ENCODE measurements at places on chromosomes 4 and X.

GRCh38 chrX:153769865-153770600 lies 6.0 kb downstream of the PLXNB3 start:
- DNase-seq, result no peak

- peak; percentile 33 for DNase-seq
These were observed 100.1 kb downstream of the REPS2 start for GRCh38 chrX:17046478-17047097.

DNA sequence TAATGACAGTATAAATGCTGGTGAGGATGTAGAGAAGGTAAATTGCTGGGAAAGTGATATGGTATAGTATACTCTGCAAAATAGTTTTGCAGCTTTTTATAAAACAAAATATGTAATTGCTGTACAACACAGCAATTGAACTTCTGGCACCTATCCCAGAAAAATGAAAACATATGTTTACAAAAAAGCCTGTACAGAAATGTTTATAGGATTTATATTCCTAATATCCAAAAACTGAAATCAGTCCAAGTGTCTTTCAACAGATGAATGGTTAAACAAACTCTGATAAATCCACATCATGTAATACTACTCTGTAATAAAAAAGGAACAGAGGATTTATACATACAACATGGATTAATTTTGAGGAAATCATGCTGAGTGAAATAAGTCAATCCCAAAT lies 198.4 kb upstream of the ACTRT1 start:
- DNase-seq, result no peak

GRCh38 chr4:91233164-91233563 lies 1070.6 kb upstream of the GRID2 start:
- no peak for DNase-seq

DNA sequence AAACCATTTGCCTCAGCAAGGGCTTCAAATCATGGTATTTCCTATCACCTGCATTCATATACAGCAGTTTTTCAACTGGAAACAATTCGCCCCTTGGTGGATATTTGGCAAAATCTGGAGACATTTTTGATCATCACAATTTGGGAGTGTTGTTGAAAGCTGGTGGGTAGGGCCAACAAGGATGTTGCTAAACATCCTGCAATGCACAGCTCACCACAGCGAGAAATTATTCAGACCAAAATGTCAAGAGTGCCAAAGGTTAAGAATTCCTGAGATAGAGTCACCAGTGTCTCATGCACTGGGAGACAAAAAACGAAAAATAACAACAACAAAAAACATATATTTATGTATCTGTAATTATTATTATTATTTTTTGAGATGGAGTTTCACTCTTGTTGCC lies 435.2 kb upstream of the CTSO start:
- DNase-seq, result no peak

GRCh38 chrX:149871940-149872339 lies 9.0 kb upstream of the MAGEA8 start:
- DNase-seq, result no peak

GRCh38 chrX:40068048-40068447 lies 29.7 kb downstream of the BCOR start:
- DNase-seq, result no peak

DNA sequence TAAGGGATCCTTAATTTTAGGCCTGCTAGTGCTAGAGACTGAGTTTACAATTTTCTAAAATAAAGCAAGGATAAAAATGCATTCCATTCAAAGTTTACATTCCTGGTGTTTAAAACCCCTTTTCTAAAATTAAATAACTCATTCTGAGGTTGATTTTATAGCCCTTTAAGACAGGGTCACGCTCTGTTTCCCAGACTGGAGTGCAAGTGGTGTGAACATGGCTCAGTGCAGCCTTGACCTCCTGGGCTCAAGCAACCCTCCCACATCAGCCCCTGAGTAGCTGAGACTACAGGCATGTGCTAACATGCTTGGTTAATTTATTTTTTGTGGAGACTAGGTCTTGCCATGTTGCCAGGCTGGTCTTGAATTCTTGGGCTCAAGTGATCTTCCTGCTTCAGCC lies 6.8 kb upstream of the CDKL2 start:
- DNase-seq, result no peak

DNA sequence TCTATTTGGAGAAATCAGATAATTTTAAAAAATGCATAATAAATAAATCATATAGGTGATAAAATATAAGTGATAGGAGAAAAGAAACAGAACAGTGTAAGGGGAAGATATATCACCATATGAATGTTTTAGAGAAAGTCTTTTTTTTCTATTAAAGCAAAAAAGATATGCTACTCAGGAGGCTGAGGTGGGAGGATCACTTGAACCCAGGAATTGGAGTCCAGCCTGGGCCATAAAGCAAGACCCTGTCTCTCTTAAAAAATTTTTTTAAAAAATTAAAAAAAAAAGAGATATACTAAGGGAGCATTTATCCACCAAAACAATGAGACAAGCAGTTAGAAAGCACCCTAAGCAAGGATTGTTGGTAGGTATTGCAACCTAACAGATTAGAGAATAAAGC lies 6.1 kb downstream of the TMEM156 start:
- no peak for DNase-seq

- DNase-seq, result no peak
These were observed 63.7 kb downstream of the SEC24D start for GRCh38 chr4:118772081-118772766.

- DNase-seq, result no peak
These were observed 157.7 kb downstream of the AFAP1 start for GRCh38 chr4:7781993-7782392.

GRCh38 chr4:48594180-48594579 lies 104.1 kb downstream of the ZAR1 start:
- DNase-seq, result no peak

DNA sequence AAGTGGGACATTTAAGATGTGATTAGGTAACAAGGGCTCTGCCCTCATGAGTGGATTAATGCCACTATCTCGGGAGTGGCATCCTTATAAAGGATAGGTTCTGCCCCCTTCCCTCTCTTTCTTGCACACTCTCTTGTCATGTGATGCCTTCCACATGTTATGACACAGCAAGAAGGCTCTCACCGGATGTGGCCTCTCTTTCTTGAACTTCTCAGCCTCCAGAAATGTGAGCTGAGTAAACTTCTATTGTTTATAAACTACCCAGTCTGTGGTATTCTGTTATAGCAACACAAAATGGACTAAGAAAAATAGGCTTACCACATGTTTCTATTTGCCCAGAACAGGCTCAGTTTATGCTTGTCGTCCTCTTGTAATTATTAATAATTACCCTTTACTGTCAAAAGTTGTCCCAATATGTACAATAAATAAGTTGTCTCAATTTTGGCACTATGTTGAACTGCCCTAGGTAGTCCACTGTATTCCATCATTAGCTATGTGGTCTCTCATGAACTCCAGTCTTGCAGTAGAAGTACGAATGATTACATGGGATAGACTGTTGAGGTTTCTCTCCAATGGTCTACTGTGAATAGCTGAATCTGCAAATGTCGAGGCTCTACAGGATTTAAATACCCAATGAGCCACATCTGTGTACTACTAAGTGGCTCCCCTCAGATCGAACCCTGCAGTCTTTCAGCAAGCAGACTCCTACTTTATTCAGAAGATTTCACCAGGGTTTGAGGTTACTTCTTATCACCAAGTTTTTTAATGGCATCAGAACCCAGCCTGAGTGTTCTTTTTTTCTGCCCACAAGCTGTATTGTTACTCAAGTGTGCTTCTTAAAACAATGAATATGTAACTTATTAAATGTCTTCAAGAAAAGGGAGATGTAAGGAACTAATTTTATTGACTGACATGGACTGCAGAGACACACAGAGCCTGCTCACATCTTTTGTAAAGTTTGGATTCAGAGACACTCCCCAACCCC lies 102.0 kb upstream of the LEF1 start:
- DNase-seq, result no peak

DNA sequence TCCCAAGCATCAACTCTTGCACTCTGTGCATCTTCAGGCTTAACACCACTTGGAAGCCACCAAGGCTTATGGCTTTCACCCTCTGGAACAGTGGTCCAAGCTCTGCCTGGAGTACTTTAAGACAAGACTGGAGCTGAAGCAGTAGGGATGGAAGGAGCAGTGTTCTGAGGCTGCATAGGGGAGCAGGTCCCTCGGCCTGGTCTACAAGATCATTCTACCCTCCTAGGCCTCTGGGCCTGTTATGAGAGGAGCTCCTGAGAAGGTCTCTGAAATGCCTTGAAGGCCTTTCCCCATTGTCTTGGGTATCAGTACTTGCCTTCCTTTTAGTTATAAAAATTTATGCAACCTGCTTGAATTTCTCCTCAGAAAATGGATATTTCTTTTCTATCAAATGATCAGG lies 286.7 kb downstream of the CPXCR1 start:
- no peak for DNase-seq

DNA sequence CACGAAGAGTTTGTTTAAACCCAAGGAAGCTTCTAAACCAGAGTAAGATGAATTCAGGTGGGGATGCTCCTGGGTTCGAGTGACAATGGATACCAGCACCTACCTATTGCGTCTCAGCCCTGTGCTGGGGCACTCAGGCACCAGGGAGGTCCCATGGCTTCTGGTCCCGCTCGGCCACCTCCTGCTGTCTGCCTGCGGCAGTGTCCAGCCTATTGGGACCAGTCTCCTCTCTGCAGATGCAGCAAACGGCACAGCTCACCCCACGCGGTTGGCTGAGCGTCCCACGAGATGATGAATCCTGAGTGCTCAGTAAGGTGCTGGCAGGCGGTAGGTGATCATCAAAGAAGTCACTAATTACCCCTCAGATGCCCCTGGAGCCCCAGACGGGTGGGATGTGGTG lies 75.2 kb downstream of the ACOX3 start:
- no peak for DNase-seq

DNA sequence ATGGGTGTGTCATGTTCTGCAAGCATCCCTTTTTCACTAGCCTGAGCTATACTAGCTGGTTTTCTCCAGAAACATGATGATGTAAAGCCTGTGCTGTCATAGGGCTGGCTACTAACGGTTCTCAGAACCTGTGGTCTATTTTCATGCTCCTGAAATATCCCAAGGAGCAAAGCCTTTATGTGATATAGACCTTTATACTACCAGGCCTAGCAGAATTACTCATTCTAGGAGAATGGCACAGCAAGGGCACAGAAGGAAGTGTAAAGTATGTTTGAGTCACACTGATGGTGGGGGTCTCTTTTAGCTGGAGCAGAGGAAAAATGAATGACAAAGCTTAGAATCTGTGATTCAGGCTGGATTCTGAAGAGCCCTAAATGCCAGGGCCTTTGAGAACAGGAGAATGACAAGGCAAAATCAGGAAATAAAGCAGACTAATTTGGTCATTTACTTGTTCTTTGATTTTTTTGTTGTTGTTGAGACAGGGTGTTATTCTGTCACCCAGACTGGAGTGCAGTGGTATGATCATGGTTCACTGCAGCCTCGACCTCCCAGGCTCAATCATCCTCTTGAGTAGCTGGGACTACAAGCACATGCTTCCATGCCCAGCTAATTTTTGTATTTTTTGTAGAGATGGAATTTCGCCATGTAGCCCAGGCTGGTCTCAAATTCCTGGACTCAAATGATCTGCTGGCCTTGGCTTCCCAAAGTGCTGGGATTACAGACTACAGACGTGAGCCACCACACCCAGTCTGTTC lies 11.8 kb downstream of the TCEAL1 start:
- no peak for DNase-seq

DNA sequence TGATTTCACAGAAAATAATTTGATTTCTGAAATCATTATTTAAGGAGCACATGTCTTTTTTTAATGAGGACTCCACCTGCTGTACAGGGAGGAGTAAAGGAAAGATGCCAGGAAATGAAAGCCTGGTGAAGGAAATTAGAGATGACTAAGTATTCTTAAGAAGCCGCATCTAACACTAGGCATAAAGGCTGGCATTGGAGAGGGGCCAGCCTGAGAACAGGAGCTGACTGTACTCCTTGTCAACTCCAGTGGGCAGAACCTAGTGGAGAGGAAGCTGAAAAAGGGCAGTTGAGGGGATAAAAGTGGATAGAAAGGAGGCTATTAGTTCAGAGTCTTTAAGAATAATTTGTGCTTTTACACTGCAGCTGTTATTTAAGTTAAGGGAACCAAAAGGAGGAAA lies 393.0 kb downstream of the PPP1R2C start:
- no peak for DNase-seq

DNA sequence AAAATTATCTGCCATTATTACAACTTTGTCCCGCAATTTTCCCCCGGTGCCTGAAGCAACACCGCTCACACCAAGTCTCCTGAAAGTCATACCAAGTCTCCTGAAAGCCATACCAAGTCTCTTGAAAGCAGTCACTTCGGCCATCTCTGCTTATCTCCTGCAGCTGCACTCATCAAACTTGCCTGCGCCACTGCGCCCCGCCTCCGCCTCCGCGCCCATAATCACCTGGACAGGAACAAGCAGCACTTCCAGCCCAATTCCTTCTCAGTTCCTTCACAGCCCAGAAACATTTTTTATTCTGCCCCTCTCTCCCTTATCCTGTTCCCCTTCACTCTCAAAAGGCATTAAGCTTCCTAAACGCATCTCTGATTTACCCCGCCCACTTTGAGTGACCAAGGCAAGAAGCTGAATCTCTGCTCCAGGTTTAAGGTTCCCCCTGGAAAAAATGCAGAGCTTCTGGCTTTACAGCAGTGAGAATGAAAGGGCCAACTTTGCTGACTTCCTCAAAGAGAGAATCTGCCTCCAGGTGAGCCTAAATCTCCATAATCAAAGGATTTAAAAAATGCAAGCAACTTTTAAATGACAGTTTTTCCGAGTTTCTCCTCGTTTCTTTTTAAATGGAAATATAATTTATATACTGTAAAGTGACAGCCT lies 7.7 kb downstream of the GPR50 start:
- no peak for DNase-seq

GRCh38 chr4:11365039-11365438 lies 63.7 kb downstream of the HS3ST1 start:
- DNase-seq, result no peak

DNA sequence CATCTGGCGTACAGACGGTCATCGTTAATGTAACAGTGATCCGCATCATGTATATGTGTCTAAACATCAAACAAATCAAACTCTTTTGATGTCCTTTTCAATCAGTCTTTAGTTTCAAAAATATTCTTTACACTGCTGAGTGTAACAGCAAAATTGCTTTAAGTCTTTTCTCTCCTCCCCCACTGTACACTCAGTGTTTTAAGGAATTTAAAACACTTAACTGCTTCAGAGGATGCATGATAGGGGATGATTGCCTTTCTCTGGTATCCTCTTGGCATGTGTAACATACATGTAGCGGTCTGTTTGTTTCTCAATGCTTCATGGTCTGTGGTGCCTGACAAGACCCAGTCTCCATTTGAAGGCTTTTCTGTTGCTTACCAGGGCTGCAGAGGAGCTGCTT lies 41.6 kb downstream of the LIMCH1 start:
- DNase-seq, result no peak

Data from nucleus accumbens (tissue), 56 donors.